ENCODE measurements at places on chromosomes 12 and 14. TPM values are rescaled to one million over a fixed set of nuclear protein-coding genes. Genes with fewer than 3 reads are reported as not detected.

Gene CLEC9A
- total RNA-seq, result not detected

Gene WIF1
- total RNA-seq, result 3.5 TPM

Gene TAC3
- total RNA-seq, result not detected

Gene NTN4
- 55.2 TPM for total RNA-seq

Gene PROX2
- total RNA-seq, result not detected

Gene ZBTB39
- 7.2 TPM for total RNA-seq

Gene LRRC10
- not detected for total RNA-seq

Gene SLC5A8
- total RNA-seq, result 0.12 TPM

Gene ACOT2
- total RNA-seq, result 97.7 TPM

Gene IL26
- total RNA-seq, result not detected

Gene KRT73
- not detected for total RNA-seq

Gene KDM5A
- total RNA-seq, result 50.7 TPM

Gene GPR68
- 0.19 TPM for total RNA-seq

- DNase-seq, result no peak
These were observed 41.4 kb downstream of the C14orf132 start for GRCh38 chr14:96080571-96080970.

GRCh38 chr12:19048943-19049342, 80.6 kb upstream of the PLEKHA5 start:
- DNase-seq, result no peak

- no peak for DNase-seq
These were observed 160.2 kb upstream of the LMNTD1 start for GRCh38 chr12:25713264-25713663.

DNA sequence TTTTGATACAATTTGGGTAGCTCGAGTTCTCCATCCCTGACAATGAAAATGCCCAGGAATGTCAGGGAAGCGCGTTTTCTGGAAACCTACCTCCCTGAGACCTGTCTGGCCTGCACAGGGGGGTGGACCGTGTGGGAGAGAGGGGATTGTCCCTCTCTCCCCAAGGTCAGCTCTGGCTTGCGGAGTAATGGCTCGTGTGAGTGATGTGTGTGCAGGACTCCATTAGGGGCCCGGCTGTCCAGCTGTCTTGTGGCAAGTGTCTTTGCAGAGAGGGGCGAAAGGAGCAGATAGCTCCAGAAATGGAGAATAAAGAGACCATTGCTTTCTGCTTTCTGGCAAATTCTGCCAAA, 215.3 kb downstream of the CHST11 start:
- no peak for DNase-seq

DNA sequence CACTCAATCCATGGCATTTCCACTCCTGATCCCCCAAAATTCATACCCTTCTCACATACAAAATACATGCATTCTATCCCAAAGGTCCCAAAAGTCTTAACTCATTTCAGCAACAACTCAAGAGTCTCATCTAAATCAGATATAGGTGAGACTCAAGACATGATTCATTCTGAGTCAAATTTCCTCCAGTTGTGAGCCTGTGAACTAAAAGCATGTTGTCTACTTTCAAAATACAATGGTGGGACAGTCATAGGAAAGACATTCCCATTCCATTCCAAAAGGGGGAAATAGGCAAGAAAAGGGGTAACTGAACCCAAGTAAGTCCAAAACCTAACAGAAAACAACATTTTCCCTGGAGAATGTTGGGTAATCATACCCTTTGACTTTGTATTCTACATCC, 103.3 kb downstream of the C12orf75 start:
- DNase-seq, result no peak

- no peak for DNase-seq
These were observed 163.5 kb downstream of the MON2 start for GRCh38 chr12:62629971-62630739.

- no peak for DNase-seq
These were observed 30.3 kb downstream of the PITPNM2 start for GRCh38 chr12:123120452-123121166.

GRCh38 chr14:34051966-34052657, 101.2 kb upstream of the EGLN3 start:
- DNase-seq, result no peak

DNA sequence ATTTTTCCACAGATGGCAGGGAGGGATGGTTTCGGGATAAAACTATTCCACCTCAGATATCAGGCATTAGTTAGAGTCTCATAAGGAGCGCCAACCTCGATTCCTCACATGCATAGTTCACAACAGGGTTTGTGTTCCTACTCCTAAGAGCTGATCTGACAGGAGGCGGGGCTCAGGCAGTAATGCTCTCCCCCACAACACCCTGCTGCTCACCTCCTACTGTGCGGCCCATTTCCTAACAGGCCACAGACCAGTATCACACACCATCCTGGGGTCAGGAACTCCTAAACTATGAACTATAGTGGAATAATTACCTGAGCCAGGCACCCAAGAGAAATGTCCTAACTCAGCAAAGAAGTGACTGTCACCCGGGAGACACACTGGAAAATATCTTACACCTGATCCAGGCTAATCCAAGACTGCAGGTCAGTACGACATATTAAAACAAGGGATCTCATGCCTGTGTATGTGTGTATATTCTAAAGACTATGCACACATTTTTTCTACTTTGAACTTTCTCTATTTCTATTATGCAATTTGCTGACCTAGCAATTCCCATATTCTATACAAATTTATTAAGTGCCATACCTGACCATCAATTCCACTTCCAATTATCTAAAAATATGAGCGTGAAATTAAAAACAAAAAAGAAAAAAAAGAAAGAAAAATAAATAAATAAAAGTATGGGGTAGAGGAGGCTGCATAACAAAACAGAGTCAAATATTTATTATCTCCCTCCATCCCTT, 4.7 kb downstream of the NAA25 start:
- DNase-seq, result no peak

- DNase-seq, result no peak
These were observed 55.6 kb downstream of the FNTB start for GRCh38 chr14:65042296-65042695.

- no peak for DNase-seq
These were observed 4.1 kb upstream of the SLC7A7 start for GRCh38 chr14:22819151-22819988.

GRCh38 chr12:47547077-47547476, 158.8 kb downstream of the RPAP3 start:
- DNase-seq, result no peak

DNA sequence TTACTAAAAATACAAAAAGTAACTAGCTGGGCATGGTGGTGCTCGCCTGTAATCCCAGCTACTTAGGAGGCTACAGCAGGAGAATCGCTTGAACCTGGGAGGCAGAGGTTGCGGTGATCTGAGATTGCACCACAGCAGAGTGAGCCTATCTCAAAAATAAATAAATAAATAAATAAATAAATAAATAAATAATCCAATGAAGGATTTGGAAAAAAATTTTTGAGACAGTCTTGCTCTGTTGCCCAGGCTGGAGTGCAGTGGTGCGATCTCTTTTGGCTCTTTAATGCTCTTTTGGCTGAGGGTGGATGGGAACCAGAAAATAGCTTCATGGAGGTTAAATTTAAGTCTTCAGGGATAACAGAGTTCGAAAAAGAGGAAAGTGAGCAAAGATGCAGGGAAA, 11.7 kb downstream of the ATP5MC2 start:
- DNase-seq, result no peak

GRCh38 chr12:121611306-121611705, 15.0 kb upstream of the ORAI1 start:
- no peak for DNase-seq

DNA sequence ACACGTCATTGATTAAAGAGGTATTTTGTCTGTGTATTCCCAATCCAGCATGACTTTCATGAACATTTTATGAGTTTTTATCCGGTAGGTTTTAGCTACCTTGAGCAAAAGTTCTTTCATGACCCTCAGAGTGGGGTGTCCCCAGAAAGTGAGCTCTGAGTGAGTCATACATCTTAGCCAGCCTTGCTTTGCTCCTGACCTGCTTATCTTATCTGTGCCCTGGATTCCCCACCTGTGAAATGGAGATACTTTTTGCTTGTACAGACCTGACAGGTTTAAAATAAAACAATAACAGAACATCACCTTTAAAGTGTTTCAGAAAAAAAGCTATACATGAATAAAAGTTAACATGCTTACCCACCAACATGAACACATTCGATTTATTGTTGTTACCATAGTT, 202.8 kb upstream of the SOX5 start:
- no peak for DNase-seq

GRCh38 chr14:59069163-59069854, 119.2 kb upstream of the DAAM1 start:
- DNase-seq, result no peak

GRCh38 chr14:24443053-24443665, 583 bp upstream of the SDR39U1 start:
- DNase-seq, result no peak

GRCh38 chr12:130795906-130796305, 43.1 kb downstream of the STX2 start:
- DNase-seq, result no peak

GRCh38 chr12:1481326-1481725, 113.1 kb downstream of the FBXL14 start:
- DNase-seq, result no peak

GRCh38 chr12:113086249-113087164, 30.0 kb downstream of the DTX1 start:
- no peak for DNase-seq

DNA sequence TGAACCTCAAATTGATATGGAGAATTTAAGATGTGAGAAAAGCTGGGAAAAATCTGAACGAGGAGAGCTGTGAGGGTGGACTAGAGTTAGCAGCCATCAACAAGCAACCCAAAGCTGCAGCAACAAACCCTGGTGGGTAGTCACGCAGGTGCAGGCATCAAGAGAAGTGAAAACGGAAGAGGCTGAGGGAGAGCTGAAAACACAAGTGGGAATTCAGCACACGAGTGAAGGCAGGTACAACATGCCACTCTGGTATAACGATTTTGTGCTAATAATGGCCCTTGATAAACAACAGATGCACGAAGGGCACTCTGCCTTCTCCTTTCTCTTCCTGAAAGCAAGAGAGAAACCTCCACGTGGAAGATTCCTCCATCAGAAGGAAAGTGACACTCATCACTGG, 11.5 kb downstream of the TCL1B start:
- no peak for DNase-seq

DNA sequence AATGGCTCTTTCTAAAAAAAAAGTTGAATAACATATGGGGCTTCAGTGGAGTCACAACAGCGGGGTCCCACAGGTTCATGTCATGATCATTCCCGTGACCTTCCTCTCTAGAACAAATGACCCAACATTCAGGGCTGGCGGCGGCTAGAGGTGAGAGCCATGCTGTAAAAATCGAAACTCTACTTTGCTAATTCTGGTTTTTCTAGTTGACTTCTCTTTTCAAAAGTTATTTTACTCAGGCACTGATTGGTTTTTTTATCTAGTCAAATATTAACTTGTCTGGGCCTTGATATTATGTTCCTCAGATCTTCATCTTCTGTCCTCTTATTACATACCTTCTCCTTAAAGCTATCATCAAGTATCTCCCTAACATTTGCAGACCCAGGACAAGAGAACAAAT, 402.9 kb upstream of the SOX5 start:
- DNase-seq, result no peak

- DNase-seq, result no peak
These were observed 6.3 kb downstream of the RACGAP1 start for GRCh38 chr12:50018968-50019367.

DNA sequence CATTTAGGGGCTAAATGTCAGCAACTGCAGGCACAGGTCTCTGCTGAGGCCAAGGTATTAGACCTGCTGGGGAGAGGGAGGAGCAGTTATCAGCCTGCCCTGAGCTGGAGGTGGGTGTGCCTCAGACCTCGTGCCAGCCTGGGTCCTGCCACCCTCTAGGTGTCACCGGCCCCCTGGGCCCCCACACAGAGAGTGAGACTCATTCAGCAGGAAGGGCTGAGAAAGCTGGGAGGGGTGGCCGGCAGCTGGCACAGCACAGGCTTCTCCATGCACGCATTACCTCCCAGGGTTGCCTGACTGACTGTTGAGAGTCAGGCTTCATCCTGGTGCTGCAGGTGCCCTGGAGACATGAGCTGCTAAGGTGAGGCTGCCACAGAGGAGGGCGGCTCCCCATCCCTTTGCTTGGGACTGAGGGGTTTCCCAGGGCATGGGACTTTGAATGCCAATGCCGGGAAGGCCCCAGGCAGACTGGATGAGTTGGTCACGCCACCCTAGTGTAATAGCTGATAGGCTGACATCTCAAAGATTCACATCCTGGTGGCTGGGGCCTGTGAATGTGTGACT, 75.3 kb upstream of the C14orf180 start:
- no peak for DNase-seq

GRCh38 chr12:50988051-50988450, 35.7 kb downstream of the HIGD1C start:
- DNase-seq, result no peak

GRCh38 chr12:113151655-113152054, 2.1 kb downstream of the CFAP73 start:
- DNase-seq, result no peak

- no peak for DNase-seq
These were observed 35.7 kb downstream of the GNPTAB start for GRCh38 chr12:101795013-101795412.

DNA sequence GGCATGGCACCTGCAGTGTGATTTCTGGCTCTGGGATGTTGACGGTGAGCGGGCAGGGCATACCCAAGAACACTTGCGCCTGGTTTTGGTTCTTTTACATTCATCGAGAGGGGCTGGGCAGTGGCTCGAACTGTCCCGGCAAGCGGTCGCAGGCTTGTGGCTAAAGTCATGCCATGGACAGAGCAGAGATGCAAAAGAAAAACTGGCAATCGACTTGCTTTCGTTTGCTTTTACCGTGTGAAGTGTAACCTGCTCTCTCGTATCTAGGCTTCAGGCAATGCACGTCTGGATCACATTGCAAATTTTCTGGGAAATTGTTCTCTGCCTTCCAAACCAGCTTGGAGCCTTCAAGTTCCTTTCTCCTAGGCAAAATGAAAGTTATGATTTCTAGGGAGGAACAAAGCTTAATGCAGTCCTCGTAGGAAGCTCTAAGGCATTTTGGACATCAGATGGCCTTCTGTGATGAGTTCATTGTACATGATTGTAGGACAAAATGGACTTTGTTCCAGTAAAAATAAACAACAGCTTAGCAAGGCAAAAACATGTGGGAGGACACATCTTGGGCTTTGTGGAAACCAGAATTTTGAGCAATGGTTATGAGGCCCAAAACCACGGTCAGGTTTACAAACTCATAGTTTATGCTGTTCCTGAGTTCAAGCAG, 18.3 kb downstream of the ADGRD1 start:
- DNase-seq, result no peak

- DNase-seq, result no peak
These were observed 9.9 kb downstream of the SLC15A4 start for GRCh38 chr12:128813883-128814282.

Data from omental fat pad (tissue), 4 donors.